ENCODE measurements at places on chromosomes 13 and 19.
A peak's percentile ranks its signal among the peaks of the same experiment; 100 is the strongest.

- no peak for DNase-seq
Observed at GRCh38 chr19:32265995-32266394, 79.4 kb upstream of the ZNF507 start.

DNA sequence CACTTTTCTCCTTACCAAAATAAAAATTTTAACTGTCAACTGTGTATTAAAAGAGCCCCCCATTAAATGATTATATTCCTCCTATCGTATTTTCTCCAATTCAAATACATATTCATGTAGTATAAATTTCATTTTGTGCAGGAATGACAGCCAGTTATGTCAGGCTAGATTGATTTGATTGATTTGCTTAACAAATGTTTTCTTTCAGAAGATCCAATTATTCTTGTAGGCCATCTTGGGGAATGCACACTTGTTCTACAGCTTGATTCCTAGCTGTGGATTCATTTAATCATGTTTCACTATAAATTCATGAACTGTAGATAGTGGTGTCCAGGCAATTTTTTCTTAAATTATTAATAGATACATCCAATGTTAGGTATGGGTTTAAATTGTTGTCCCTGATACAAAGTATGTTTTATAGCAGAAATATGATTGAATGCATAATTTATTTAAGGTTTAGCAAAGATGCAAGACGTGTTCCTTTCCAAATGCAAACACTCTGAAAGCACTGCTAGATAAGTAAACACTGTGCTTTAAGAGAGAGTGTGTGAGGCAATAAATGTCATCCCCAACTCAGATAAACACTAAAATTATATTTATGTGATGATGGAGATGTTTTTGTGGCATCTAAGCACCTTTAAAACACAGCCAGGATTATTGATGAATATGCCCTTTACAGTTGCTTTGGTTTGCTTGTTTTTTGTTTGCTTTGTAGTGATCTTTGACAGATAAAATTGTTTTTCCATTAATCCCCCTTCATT is 531.1 kb downstream of the DCT start:
- no peak for DNase-seq

- peak; percentile 66 for DNase-seq
Observed at GRCh38 chr19:47186446-47187334, 44.3 kb downstream of the BBC3 start.

- no peak for DNase-seq
Observed at GRCh38 chr19:14473978-14474578, 1.1 kb downstream of the PTGER1 start.

DNA sequence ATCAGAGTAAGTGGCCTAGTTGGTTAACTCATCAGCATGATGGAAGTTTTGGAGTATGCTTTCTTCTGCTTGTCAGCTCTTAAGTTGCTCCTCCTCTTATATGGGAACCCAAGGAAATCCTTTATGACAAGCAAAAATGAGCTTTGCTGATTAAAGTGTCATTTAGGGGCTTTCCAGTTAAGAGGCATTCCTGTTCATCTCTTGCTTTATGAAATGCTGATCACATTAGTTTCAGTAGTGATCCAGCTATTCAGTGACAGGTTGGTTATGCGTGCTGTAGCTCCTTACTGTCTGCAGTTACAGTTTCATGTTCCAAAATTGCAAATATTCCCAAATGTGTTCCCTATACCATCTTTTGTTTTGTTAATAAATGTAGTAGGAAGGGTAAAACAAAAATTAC is 146.6 kb downstream of the CDK8 start:
- DNase-seq, result no peak

- no peak for DNase-seq
Observed at GRCh38 chr13:46202188-46202795, 9.4 kb upstream of the LRRC63 start.

- no peak for DNase-seq
Observed at GRCh38 chr19:5588906-5589676, 21.3 kb upstream of the TINCR start.

DNA sequence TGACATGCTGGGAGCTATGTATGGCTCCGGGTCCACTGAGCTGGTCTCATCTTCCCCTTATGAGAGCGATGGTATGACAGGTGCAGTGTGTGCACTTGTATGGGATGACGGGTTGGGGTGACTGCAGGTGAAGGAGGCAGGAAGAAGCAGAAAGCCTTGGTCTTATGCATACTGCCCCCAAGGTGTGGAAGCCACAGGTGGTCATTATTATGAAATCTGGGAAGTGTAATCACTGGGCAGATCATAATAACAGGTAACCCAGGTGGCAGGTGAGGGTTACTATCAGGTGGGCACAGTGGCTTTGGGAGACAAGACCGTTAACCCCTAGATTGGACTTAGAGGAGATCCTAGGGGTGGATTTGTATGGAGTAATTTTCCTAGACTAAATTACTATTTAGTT is 118.0 kb downstream of the RFC3 start:
- DNase-seq, result no peak

GRCh38 chr13:73060251-73061160 is 1.7 kb downstream of the KLF5 start:
- no peak for DNase-seq
